ENCODE measurements at places on chromosomes 3 and 15.

DNA sequence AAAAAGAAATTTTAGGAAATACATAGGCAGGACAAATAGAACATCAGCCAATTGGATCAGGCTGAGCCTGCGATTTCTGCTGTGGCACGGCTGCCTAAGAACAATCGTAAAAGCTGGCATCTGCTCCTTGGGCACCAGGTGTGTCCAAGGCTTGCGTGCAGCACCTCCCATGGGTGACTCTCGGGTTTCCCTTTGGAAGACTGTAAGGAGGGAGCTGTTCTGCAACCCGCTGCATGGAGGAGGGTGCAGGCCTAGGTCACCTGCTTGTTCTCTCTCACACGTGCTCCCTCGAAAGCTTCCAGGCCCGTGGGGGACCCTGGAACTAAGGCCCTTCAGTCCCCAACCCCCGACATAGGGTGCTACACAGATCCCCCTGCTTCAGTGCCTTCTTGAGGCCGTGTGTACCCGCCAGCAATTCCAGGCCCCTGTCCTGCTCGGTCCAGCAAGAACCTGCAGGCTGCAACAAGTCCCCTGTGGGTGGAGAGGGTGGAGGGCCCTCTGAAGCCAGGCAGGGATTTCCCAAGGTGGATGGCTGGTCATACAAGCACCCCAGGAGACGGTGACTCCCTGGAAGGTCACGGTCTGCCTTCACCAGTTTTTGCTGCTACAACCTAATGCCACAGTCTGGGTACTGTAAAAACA lies 3.4 kb downstream of the GP9 start:
- no peak for DNase-seq

DNA sequence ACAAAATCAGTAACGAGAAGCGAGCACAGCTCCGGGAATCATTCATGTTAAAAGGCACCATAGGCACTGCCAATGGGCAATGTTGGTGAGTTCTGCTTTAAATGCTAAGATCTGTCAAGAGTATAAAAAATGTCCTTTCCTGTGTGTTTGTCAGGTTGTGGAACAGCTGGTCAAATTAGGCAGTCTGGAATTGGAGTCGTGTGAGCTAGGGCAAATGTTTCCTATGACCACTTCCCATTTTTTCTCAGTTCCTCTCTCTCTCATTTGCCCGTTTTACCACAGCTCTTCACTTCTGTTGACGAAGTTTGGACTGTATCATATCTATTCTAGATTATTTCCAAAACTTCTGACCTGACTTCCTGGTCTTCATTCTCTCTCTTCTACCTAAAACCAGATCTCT lies 60.8 kb upstream of the GOLIM4 start:
- no peak for DNase-seq

GRCh38 chr3:33855884-33856546 lies 57.6 kb downstream of the PDCD6IP start:
- DNase-seq, result no peak

DNA sequence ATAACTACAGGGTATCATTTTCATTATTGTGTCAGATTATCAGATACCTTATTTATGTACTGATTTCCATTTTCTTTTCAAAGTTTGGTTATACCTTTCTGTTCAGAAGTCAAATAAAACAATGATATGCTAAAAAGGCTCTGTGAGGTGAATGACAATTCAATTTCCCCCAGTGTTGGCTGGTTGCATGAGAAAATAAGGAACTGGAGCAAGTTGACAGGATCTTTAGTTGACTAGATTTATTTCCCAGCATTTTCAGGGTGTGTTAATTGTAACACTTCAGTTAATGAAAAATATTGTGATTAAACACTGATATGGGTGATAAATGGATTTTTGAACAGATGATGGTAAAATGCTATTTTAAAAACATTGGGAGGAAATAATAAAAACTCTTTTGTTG lies 122.8 kb upstream of the FAM3D start:
- no peak for DNase-seq

DNA sequence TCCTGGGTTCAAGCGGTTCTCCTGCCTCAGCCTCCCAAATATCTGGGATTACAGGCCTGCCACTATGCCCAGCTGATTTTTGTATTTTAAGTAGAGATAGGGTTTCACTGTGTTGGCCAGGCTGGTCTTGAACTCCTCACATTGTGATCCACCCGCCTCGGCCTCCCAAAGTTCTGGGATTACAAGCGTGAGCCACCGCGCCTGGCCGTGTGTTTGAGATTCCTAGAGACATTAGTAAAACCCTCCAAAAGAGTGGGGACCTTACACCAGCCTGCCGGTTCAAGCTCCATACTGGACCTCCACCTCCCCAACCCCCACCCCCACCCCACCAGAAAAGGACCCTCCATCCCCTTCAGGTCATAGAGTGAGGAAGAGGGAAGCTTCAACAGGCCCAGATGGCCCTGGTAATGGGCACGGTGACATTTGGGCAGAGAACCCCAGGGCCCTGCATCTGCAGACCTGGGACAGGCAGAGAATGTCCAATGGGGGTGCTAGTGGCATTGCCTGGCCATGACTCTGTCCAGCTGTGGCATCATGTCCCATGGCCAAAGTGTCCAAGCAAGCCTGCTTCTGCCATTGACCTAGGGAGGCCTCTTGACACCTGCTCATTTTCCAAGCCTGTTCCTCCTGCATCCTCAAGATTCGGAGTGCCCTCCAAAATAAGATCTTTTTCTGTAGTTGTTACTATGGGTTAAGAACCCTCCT lies 108.9 kb upstream of the KLF13 start:
- no peak for DNase-seq

DNA sequence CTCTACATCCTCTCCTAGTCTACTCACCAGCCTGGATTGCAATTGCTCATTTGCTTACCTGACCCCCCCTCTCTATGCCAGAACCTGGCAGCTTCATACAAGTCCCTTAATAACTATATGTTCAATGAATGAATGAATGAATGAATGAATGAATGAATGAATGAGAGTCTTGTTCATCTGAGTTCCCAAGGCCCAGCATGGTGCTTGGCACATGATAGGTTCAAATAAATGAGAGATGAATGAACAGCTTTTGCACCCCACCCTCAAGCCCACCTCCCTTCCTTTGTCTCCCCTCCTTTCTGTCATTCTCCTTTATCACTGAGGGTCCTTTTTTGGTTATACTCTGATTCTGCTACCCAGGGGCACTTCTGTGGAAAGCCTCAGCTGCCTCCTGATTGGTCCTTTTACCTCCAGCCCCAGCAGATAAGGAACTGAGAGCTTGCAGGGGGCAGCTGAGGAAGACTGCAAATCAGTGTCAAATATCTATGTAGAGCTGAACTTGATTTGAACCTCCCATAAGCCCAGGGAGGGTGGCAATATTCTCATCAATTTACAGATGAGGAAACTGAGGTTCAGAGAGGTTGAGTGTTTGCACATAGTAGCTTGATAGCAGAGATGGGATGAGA lies 54.1 kb upstream of the CHRNB4 start:
- no peak for DNase-seq

DNA sequence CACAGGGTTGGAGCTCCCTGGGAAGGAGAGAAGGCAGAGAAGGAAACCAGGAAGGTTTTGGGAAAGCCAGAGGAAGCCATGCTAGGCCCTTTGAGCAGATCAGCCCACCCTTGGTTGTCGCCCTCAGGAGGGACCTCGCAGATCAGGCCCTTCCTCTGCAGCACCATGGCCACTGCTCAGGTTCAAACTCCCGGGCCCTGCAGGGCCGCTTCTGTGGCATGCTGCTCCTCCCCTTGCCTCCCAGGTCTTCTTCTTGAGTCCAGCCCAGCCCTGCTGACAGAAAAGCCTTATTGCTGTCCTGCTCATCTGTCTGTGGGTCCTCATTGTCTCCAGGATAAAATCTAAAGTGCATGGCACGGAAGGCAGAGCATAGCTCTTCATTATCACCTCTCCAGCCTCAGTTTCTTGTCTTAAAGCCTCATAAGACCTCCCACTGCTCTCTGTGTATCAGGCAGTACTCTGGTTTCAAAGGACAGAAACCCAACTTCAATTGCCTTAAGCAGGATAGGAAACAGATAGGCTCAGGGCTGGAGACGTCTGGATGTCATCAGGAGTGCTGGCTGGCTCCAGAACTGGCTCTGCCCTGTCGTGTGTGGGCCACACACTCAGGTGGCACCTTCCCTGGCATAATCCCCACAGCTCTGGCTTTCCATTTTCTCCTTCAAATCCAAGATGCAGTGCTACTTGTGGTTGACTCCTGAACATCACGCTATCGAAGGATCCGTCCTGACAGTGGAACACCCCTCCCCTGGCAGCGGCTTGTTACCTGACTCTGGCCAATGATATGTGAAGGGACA lies 118.5 kb downstream of the EEFSEC start:
- peak; percentile 47 for DNase-seq

DNA sequence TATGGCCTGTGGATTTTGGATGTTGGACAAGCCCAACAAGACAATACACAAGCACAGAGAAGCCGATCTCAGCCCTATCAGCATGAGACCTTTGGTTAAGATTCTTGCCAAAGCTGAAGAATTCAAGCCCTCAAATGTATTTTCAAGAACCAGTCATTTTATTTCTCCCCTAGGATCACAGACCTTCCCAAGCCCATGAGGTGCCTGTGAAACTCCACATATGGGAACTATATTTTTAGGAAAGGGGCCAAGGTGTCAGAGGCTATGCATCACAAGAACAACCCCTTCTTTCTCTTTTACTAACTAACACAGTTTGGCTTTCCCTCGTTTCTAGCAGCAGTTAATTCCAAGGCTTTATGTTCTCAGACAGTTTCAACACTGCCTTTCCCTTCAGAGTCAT lies 364.5 kb downstream of the MAGI1 start:
- no peak for DNase-seq

GRCh38 chr15:67208396-67208795 lies 46.1 kb downstream of the AAGAB start:
- DNase-seq, result no peak

- no peak for DNase-seq
Observed at GRCh38 chr3:116984301-116984700, 274.7 kb downstream of the TUSC7 start.

DNA sequence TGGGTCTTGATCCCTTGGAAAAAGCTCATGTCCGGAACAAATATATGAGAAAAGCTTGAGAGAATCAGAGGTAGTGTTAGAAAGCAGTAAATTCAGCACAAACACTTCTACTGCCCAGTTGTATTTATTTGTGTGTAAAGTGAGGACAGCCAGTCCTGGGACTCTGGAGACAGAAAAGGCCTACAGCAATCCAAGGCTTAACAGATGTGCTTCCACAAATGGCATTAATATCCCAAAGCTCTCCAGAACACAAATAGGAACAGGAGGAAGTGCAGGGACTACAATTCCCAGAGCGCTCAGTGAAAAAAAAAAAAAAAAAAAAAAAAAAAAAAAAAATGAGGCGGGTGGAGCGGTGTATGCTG lies 390 bp upstream of the AP2M1 start:
- no peak for DNase-seq

DNA sequence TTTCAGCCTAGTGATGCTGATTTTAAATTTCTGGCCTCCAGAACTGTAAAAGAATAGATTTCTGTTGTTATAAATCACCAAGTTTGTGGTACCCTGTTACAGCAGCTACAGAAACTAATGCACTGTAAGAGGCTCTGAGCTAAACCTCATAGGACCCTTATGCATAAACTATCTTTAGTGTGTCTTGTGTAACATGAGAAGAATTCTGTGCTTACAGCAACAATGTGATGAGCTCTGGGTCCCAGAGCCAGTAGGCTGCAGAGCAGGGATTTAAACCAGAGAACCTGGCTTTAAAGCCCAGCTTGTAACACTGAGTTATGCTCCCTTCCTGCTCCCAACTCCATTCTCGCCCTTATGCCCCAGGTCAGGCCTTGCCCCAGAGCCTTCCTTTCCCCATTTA lies 113.1 kb downstream of the THSD4 start:
- no peak for DNase-seq

DNA sequence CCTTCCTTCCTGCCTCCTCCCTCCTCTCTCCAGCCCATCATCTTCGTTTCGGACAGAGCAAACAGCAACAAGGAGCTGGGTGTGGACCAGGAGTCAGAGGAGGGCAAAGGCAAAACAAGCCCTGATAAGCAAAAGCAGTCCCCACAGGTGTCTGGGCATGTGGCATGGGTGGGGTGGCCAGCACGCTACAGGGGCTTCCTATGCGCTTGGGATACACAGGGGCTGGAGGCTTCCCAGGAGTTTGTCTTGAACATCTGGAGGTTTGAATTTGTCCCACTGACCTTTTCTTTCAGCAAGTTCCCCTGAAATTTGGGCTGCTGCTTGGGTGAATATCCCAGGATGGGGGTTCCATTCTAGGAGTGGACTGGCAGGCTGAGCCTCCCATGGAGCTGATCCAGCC lies 48.9 kb downstream of the CAPN3 start:
- DNase-seq, result no peak

GRCh38 chr3:172705170-172705569 lies 5.7 kb downstream of the NCEH1 start:
- no peak for DNase-seq

DNA sequence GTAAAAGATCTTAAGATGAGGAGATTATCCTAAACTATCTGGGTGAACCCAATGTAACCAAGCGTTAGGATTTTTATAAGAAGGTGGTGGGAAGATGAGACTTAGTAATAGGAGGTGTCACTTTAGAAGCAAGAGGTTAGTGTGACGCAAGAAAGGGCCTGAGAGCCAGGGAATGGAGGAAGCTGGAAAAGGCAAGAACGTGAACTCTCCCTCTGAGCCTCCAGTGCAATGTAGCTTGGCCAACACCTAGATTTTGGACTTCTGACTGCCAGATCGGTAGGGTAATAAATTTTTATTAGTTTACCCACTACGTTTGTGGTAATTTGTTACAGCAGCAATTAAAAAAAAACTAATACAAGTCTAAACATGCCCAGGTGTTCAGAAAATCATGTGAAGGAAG lies 20.8 kb upstream of the CNTN6 start:
- no peak for DNase-seq

GRCh38 chr15:69983696-69984265 lies 113.9 kb downstream of the TLE3 start:
- DNase-seq, result no peak

GRCh38 chr3:25191673-25192072 lies 236.4 kb upstream of the RARB start:
- DNase-seq, result no peak

- no peak for DNase-seq
Observed at GRCh38 chr3:145022447-145022846, 1050.8 kb downstream of the DIPK2A start.

GRCh38 chr3:9347887-9348286 lies 15.0 kb upstream of the THUMPD3 start:
- no peak for DNase-seq

- DNase-seq, result no peak
Observed at GRCh38 chr3:188583341-188584161, 429.6 kb downstream of the LPP start.
